ENCODE measurements at places on chromosomes 12 and 14.

- no peak for DNase-seq
Observed at GRCh38 chr14:106620368-106620767, 1094.0 kb downstream of the TMEM121 start.

- no peak for DNase-seq
Observed at GRCh38 chr12:108167974-108168373, 38.9 kb downstream of the WSCD2 start.

- no peak for DNase-seq
Observed at GRCh38 chr12:112961074-112961473, 17.2 kb upstream of the OAS2 start.

DNA sequence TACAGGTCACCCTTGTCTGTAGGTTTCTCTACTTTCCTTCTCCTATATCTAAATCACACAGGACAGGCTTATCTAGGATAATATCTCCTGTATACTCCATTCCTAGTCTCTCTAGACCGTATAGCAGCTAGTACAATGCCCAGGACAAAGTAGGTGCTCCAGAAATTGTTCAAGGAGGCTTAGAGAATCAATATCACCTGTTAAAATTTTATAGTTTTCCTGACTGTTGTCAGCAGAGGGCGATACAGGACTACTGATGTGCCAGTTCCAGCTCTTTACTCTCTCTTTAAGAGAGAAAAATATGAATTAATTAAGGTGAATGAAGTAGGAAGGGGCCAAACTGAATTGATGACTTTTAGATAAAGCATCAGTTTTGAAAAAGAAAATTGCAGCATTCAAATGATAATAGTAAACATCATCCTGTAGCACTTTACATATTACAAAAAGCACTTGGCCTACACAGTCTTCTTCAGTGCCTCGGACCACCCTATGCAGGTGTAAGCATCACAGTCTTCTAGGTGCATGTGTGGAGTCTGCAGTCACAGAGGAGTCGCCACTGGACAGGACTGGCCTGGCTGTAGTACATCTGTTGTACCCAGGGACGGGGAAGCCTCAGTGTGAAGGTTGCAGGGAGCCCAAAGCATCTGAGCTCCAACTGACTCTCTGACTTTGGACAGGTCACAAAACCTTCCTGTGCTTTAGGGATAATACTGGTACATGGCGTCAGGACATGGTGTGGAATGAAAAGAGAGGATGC is 61.9 kb upstream of the MAX start:
- no peak for DNase-seq

DNA sequence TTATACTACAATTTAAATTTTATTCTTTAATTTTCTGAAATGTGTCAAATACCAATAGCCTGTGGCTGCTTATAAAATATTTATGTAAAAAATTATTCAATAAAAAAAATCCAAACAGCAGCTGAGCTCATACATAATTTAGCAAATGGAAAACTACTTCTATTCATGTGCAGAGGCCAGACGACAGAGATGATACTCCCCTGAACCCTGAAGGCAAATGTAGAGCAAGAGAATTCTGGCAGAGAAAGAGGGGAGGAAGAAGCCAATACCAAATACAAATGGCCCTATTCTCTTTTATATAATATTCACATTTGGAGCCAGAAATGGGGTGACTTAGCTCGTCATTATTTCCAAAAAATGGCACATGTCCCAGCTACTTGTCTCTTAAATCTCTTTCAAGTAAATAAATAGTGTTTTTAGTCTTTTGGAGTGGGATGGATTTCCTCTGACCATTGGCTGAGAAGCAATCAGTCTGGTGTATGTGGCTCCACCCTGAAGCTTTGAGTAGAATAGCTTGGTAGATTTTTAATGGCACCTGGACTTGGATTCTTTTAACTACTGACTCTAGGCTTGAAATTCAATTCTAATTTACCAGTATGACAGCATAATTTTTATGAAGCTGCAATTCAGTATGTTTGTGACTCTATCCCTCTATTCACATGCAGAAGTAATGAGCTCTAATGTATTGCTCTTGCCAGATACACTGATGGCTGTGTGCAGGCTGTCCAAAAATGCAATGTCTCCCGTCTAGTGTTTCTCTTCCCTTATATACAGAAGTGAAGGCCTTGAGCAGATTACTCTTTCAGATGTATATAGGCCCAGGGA is 113.4 kb upstream of the SCAF11 start:
- no peak for DNase-seq

DNA sequence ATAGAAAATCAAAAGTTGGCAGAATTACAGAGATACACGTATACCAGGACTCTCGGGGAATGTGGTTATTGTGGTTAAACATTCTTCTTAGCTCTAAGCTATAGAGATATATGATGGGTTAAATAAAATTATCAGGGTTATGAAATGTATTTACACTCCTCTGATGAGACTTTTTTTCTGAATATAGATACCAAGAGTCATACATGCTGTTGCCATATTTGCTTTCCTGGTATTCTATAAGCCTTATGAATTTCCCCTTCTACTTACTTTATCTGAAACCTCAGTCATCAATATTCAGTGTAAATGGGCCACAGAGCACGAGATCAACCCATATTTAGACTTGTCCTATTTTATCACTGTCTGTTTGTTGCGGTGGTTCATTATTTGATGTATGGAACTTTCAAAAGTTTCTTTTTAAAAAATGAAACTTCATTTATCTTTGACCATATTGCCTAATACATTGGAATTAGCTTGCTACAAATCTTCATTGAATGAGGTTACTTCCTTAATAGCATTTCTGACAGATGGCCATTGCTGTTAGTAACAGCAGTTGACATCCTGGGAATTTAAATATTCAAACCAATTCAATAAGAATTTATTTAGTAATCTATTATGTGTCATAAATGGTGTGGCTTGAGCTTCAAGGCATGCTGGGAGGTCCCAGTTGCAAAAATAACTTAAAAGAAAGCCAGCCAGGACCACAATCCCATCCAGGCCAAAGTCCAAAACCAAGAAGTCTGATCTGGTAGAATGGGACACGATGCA is 393.5 kb downstream of the PCNX1 start:
- DNase-seq, result no peak
